Osteocyte (in vitro differentiated cells): ENCODE measurements at places on chromosomes 1 and 21. TPM values are rescaled to one million over a fixed set of nuclear protein-coding genes. Genes with fewer than 3 reads are reported as not detected.
A peak's percentile ranks its signal among the peaks of the same experiment; 100 is the strongest.

Gene TGFB2
- total RNA-seq, result 175 and 184 TPM in 2 replicates

Gene COP1
- 35.8 and 39.1 TPM in 2 replicates for total RNA-seq

Gene SNAPIN
- 39.7 and 46.3 TPM in 2 replicates for total RNA-seq

Gene PRDM16
- 7.1 and 7.4 TPM in 2 replicates for total RNA-seq

Gene OR6N1
- not detected in 2 replicates for total RNA-seq

Gene ZYG11A
- 0.21 and 0.30 TPM in 2 replicates for total RNA-seq

Gene SLC1A7
- not detected in 2 replicates for total RNA-seq

Gene MX2
- not detected in 2 replicates for total RNA-seq

Gene FCMR
- not detected in 2 replicates for total RNA-seq

Gene ETV3L
- total RNA-seq, result not detected in 2 replicates

Gene FNDC5
- 2.0 and 3.2 TPM in 2 replicates for total RNA-seq

Gene EPHA10
- not detected in 2 replicates for total RNA-seq

Gene AADACL4
- total RNA-seq, result not detected in 2 replicates

Gene GREM2
- total RNA-seq, result not detected in 2 replicates

Gene AGBL4
- total RNA-seq, result not detected in 2 replicates

Gene OR2T11
- not detected in 2 replicates for total RNA-seq

Gene PSEN2
- 18.8 and 22.8 TPM in 2 replicates for total RNA-seq

Gene FAM110D
- total RNA-seq, result not detected in 2 replicates

GRCh38 chr1:188489336-188490112 is 1660.8 kb downstream of the PLA2G4A start:
- peaks cover 18% of the 10 kb centered on the region for H3K4me1 ChIP-seq
- H3K27ac ChIP-seq, result peak overlapping the region; percentile 75
- H3K36me3 ChIP-seq, result no peaks in the 10 kb centered on the region
- no peak overlapping the region for H3K4me3 ChIP-seq
- DNase-seq, result no peak
- no peaks in the 10 kb centered on the region for H3K27me3 ChIP-seq

DNA sequence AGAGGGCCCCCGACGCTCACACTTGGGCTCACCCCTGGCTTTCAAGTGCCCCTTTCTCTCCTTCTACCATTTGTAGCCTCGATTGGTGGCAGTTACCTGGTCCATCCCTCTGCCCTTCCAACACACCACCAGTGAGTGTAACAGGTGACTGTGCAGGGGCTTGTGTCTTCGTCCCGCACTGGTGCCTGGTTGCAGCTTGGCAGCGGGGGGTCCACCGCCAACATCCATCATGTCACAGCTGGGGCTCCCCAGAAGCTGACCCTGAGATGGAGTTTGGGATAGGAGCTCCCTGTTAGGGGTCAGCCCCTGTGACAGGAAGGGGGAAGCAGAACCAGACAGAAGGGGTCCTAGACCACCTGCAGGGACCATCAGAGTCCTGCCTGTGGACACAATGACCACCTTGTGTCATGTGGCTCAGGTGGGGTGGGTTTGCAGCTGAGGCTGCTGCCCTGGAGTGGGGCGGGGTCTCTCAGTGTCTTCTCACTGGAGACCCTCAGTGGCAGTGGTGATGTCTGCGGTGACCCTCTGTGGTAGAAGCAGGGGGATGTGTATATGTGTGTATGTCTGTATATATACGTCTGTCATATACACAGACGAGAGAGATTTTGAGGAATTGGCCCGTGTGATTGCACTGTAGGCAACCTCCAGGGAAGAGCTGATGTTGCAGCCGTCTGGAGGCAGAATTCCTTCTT is 3.6 kb upstream of the CALML6 start:
- DNase-seq, result no peak
- no peak overlapping the region for H3K27ac ChIP-seq
- H3K4me3 ChIP-seq, result no peak overlapping the region
- no peaks in the 10 kb centered on the region for H3K27me3 ChIP-seq
- H3K36me3 ChIP-seq, result no peaks in the 10 kb centered on the region
- peaks cover 24% of the 10 kb centered on the region for H3K4me1 ChIP-seq

- no peak overlapping the region for H3K4me3 ChIP-seq
- H3K27me3 ChIP-seq, result no peaks in the 10 kb centered on the region
- H3K27ac ChIP-seq, result no peak overlapping the region
- H3K4me1 ChIP-seq, result peaks cover 12% of the 10 kb centered on the region
- DNase-seq, result no peak
Observed at GRCh38 chr1:36199934-36200741, 24.1 kb upstream of the THRAP3 start.

DNA sequence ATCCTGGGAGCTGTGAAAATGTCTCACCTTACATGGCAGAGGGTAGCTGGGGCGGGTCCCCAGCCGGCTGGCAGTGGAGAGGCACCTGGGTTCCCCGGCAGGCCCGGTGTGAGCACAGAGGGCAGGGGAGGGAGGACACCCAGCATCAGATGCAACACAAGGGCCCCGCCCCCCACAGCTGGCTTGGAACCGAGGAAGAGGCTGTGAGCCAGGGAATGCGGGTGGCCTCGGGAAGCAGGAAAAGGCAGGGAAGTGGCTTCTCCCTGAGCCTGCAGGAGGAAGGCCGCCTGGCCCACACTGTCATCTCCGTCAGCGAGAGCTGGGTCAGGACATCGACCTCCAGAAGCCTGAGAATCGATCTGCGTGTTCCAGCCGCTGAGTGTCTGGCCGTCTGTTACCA is 87.3 kb downstream of the SIK1 start:
- no peak overlapping the region for H3K4me3 ChIP-seq
- DNase-seq, result no peak
- no peak overlapping the region for H3K27ac ChIP-seq
- no peaks in the 10 kb centered on the region for H3K36me3 ChIP-seq
- peaks cover 19% of the 10 kb centered on the region for H3K4me1 ChIP-seq
- H3K27me3 ChIP-seq, result no peaks in the 10 kb centered on the region

GRCh38 chr21:31078216-31078615 is 39.9 kb upstream of the KRTAP19-8 start:
- peak; percentile 11 for DNase-seq
- no peak overlapping the region for H3K27ac ChIP-seq
- peaks cover 10% of the 10 kb centered on the region for H3K27me3 ChIP-seq

GRCh38 chr1:53310847-53311681 is 16.8 kb downstream of the LRP8 start:
- no peaks in the 10 kb centered on the region for H3K36me3 ChIP-seq
- no peak for DNase-seq
- no peak overlapping the region for H3K27ac ChIP-seq
- H3K4me3 ChIP-seq, result no peak overlapping the region
- H3K4me1 ChIP-seq, result peaks cover 2% of the 10 kb centered on the region

GRCh38 chr21:44006017-44006619 is 6.0 kb upstream of the TRAPPC10 start:
- peak overlapping the region; percentile 94 for H3K27ac ChIP-seq
- H3K4me3 ChIP-seq, result peak overlapping the region; percentile 32
- no peak for DNase-seq
- H3K4me1 ChIP-seq, result peaks cover 42% of the 10 kb centered on the region
- no peaks in the 10 kb centered on the region for H3K36me3 ChIP-seq

DNA sequence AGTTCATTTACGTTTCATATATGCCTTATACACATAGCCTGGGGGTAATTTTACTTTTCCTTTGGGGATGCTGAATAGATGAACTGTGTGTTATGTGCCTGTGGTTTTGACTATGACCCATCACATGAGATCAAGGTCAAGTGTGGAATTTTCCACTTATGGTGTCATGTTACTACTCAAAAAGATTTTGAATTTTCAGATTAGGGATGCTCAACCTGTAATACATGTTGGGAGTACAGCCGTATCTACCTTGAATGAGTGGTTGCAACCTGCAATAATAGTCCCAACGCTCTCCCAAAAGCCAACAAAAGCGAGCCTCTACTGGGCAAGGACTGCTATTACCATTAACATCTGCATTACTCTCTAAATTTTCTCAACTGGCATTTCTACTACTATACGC is 68.5 kb upstream of the SDC3 start:
- no peaks in the 10 kb centered on the region for H3K27me3 ChIP-seq
- peak overlapping the region; percentile 66 for H3K27ac ChIP-seq
- peaks cover 46% of the 10 kb centered on the region for H3K36me3 ChIP-seq
- DNase-seq, result no peak

DNA sequence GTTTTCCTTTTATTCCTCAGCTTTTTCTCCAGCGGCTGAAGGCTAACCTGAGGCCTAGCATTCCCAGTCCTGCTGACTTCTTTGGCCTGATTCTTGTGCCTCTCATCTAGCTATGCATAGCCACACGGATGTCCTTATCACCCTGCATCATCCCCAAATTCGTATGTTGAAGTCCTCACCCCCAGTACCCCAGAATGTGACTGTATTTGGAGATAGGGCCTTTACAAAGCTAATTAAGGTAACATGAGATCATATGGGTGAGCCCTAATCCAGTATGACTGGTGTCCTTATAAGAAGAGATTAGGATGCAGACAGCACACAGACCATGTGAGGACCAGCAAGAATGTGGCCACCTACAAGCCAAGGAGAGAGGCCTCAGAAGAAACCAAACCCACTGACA is 44.6 kb downstream of the CDCP2 start:
- no peaks in the 10 kb centered on the region for H3K36me3 ChIP-seq
- no peaks in the 10 kb centered on the region for H3K4me1 ChIP-seq
- H3K27me3 ChIP-seq, result no peaks in the 10 kb centered on the region
- no peak overlapping the region for H3K4me3 ChIP-seq
- DNase-seq, result no peak
- no peak overlapping the region for H3K27ac ChIP-seq

- no peak overlapping the region for H3K27ac ChIP-seq
- H3K4me3 ChIP-seq, result no peak overlapping the region
- H3K36me3 ChIP-seq, result peaks cover 22% of the 10 kb centered on the region
- H3K27me3 ChIP-seq, result no peaks in the 10 kb centered on the region
Observed at GRCh38 chr1:185108321-185108720, 48.4 kb downstream of the TRMT1L start.

DNA sequence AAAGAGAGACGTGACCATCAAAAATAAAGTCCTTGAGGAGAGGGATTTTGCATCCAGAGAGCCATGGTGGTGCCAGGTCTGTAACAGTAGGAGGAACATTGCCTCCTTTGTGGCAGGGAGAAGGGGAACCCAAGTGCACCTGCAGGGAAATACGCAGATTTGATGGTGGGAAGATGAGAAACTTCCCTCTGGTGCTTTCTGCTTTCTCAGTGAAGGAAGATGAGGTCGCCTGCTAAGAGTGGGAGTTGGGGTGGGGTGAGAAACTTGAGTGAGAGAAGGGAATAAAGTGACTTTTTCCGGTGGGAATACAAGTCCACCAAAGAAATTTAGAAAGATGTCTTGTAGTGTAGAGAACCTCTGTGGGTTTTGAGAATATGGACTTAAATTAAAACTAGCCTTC is 9.1 kb downstream of the PLA2G4A start:
- peaks cover 10% of the 10 kb centered on the region for H3K4me1 ChIP-seq
- no peak for DNase-seq
- H3K4me3 ChIP-seq, result no peak overlapping the region
- no peak overlapping the region for H3K27ac ChIP-seq

GRCh38 chr21:43331111-43331961 is 95.6 kb downstream of the SIK1 start:
- H3K4me1 ChIP-seq, result peaks cover 28% of the 10 kb centered on the region
- no peak for DNase-seq
- H3K27ac ChIP-seq, result peak overlapping the region; percentile 72
- no peak overlapping the region for H3K4me3 ChIP-seq
- no peaks in the 10 kb centered on the region for H3K36me3 ChIP-seq

DNA sequence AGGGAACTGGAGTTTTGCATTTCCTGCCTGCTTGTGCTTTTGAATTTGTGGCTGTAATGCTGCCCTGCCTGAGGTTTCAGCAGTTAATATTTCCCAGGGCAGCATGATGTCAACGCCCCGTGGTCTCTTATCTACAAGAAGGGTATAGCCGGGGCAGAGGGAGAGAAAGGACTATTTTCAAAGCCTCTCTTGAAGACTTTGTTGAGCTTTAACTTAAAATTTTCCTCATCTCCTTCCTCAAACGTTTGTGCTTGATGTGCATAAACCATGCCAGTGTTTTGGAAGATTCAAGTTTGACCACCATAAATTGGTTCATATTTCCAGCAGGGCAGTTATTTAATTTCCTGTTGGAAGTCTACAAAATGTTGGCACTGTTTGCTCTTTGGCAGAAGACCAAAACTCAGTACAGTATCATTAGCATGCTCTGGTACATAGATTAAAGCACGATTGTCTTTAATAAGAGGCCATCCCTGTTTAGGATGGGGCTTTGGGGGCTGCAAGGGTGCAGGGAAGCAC is 43.4 kb downstream of the ROR1 start:
- H3K4me3 ChIP-seq, result no peak overlapping the region
- H3K27ac ChIP-seq, result peak overlapping the region; percentile 73
- H3K4me1 ChIP-seq, result peaks cover 54% of the 10 kb centered on the region
- H3K27me3 ChIP-seq, result no peaks in the 10 kb centered on the region
- no peak for DNase-seq

DNA sequence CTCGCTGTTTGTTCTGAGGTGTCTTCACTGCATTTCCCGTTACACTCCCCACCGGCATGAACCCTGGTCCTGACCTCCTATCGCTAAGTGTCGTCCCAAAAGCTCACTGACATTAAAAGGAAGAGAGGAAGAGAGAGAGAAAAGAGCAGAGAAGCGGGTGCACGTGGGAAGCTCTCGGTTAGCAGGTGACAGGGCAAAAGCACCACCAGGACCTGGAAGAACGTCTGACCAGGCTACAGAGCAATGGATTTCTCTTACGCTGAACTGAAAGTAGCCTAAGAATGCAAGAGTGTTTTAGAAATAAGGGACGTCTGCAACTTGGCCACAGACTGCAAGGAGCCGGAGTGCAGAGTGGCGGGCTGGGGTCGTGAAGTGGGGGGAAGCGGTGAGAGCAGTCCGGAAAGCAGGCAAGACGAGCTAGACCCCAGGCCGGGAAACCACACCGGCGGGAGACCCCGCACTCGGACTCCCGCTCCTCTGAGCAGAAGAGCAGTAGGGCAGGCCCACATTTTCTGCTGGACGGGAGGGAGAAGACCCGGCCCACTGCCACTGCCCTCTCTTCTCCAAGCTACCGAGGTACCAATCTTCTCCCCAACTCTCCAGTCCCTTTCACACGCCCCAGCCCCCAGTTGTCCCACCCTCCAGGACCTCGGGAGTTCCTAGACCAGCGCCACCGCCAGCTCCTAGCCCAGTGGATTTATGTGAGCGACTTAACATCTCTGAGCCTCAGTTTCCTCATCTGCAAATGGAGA is 8.3 kb upstream of the MPZL1 start:
- peaks cover 2% of the 10 kb centered on the region for H3K27me3 ChIP-seq
- H3K27ac ChIP-seq, result peak overlapping the region; percentile 79
- H3K4me3 ChIP-seq, result peak overlapping the region; percentile 82

DNA sequence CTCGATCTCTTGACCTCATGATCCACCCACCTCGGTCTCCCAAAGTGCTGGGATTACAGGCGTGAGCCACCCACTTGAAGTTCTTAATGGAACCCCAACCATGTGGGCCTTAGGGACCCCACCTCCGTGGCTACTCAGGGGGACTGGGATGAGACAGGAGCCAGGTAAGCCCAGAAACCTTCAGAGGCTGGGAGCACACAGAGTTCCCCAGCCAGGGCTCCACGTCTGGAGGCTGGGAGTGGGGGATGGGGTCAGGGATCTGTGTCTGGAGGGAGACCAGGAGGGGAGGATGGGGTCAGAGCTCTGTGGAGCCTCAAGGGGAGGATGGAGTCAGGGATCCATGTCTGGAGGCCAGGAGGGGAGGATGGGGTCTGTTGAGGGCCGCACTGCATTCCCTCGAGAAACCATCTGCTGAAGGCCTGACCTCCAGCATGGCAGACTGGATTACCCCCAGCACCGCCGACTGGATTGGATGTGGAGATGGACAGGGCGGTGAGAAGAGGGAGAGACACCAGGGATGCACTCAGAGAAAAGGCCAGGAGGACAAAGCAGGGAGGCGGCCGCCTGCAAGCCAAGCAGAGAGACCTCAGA is 2.1 kb upstream of the FTCD start:
- DNase-seq, result no peak
- no peak overlapping the region for H3K4me3 ChIP-seq
- H3K27ac ChIP-seq, result no peak overlapping the region
